HepG2 (cell line): ENCODE measurements at places on chromosomes 6 and 20. TPM values are rescaled to one million over a fixed set of nuclear protein-coding genes. Genes with fewer than 3 reads are reported as not detected.

The ULBP2 gene
- total RNA-seq: not detected in 2 replicates

GRCh38 chr20:49835031-49835430 lies 22.4 kb downstream of the SLC9A8 start:
- H3K4me3 ChIP-seq: no peak overlapping the region
- H3K27ac ChIP-seq: no peak overlapping the region
- no peak for DNase-seq
- H3K36me3 ChIP-seq: peaks cover 11% of the 10 kb centered on the region; the same call in 1 of the 3 replicates
- no peaks in the 10 kb centered on the region for H3K27me3 ChIP-seq

GRCh38 chr6:115830895-115831294 lies 229.8 kb downstream of the FRK start:
- no peak overlapping the region for H3K27ac ChIP-seq
- DNase-seq: no peak
- H3K36me3 ChIP-seq: no peaks in the 10 kb centered on the region

The FBXO30 gene
- total RNA-seq: 7.1 and 11.4 TPM in 2 replicates

- peaks cover 37% of the 10 kb centered on the region for H3K4me1 ChIP-seq
- H3K27ac ChIP-seq: no peak overlapping the region
- H3K27me3 ChIP-seq: peaks cover 8% of the 10 kb centered on the region; the same call in 1 of the 2 replicates
- no peak overlapping the region for H3K4me3 ChIP-seq
- H3K36me3 ChIP-seq: no peaks in the 10 kb centered on the region
- no peak for DNase-seq
These were observed 116.6 kb downstream of the MRPL14 start for GRCh38 chr6:44010411-44011349.

- no peaks in the 10 kb centered on the region for H3K4me1 ChIP-seq
- no peaks in the 10 kb centered on the region for H3K36me3 ChIP-seq
- H3K27me3 ChIP-seq: 0 out of 2 replicates have a peak, but pooled peaks cover 2% of the 10 kb centered on the region
- DNase-seq: no peak
- H3K27ac ChIP-seq: no peak overlapping the region
- H3K4me3 ChIP-seq: no peak overlapping the region
These were observed 71.1 kb downstream of the BFSP1 start for GRCh38 chr20:17460119-17460518.

The DOK5 gene
- total RNA-seq: not detected in 2 replicates

The CPXM1 gene
- not detected in 2 replicates for total RNA-seq

DNA sequence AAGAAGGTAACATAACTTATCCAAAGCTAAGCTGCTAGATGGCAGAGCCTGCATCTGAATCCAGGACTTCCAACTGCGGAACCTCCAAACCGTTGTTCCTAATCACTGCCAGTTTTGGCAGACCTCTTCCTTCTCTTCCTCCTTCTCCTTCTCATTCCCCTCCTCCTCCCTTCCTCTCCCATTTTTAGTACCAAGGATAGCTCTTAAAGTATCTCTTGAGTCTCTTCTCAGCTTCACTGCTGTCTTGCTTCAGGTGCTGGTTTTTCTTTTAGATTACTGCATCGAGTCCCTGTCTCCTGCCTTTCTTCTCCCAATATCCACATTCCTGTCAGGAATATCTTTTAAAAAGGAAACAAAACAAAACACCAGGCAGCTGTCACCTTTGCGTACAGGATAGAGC lies 77.1 kb downstream of the CDYL start:
- H3K36me3 ChIP-seq: no peaks in the 10 kb centered on the region
- H3K4me3 ChIP-seq: no peak overlapping the region
- H3K4me1 ChIP-seq: peaks cover 19% of the 10 kb centered on the region

The OPRL1 gene
- total RNA-seq: 0.27 and 0.35 TPM in 2 replicates
